AML-193 (cell line): ENCODE measurements at places on chromosomes 6 and 20.

GRCh38 chr6:151647976-151648639 lies 154.3 kb downstream of the CCDC170 start:
- DNase-seq, result no peak

- DNase-seq, result no peak
Observed at GRCh38 chr6:135906542-135906941, 55.0 kb downstream of the PDE7B start.

DNA sequence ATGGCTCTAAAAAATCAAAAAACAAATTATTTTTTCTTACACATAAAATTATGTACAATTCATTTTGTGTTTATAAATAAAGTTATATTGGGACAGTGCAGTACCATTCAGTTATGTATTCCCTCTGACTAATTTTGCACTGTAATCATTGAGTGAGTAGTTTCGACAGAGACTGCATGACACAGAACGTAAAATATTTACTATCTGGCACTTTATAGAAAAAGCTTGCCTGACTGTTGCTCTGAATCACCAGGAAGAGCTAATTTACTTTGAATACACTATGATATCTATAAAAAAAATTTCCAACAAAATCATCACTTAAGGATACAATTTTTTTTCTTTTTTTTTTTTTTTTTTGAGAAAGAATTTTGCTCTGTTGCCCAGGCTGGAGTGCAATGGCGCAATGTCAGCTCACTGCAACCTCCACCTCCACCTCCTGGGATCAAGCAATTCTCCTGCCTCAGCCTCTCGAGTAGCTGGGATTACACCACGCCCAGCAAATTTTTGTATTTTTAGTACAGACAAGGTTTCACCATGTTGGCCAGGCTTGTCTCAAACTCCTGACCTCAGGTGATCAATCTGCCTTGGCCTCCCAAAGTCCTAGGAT lies 11.0 kb upstream of the KHDC1L start:
- no peak for DNase-seq

DNA sequence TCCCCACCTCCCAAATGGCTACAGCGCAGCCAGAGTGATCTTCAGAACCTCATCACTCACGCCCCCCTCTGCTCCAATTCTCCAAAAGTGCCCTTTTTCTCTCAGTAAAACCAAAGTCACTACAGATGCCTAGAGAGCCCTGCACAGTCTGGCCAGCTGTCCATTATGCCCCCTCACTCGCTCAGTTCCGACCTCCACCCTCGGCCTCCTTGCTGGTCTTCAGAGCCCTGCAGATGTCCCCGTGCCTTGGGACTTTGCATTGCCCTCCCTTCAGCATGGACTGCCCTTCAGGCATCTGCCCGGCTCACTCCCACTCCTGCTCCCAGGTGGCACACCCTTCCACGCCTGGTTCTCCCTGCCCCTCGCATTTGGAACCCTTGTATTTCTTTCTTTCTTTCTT lies 1.1 kb upstream of the RAET1E start:
- DNase-seq, result no peak

DNA sequence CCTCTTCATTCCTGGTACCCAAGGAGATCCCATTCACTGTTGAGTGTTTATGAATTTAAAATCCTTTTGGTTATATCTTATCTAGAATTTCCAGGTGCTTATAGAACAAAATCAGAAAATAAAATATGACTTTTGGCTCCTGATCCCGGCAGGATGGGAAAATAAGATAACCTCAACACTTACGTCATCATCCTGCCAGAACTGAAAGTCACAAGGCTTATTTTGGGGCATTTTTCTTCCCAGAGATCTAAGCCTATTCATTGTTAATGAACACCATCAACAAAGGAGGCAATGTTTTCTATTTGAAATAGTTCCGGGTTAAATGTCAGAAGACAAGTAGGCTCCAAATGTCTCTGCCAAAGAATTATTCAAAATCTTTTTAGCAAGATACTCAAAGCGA lies 580.6 kb downstream of the TFAP2A start:
- no peak for DNase-seq
